ENCODE measurements at places on chromosomes 7 and 10.

DNA sequence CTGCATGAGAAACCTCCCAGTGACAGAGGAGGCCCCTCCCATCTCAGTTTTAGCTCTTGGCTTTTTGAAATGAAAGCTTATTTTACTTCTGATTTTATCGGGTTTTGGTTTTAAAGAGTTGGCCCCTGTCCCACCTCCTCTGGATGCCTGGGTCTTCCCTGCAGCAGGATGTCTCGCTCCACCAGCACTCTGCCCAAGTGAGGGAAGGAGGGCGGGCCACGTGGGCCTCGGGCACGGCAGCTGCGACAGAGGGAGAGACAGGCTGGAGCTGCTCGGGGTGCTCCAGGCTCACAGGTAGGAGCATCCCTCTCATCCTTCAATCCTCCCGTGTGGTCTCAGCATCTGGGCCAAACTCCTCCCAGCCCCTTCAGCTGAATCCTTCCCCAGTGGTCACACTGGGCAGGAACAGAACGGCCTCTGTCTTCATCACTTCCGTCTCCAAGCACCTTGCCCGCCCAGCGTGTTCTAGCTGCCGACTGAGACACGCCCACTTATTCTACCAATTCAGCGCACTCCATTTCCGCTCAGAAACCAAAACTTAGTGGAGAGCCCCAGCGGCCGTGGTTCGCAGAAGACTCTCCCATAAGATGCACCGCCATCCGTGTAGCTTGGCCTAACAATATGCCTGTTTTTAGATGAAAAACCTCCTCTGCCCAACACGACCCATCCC, 222.9 kb downstream of the GLRX3 start:
- DNase-seq = no peak

- no peak for DNase-seq
Observed at GRCh38 chr7:125561006-125561405, 631.4 kb upstream of the POT1 start.

- no peak for DNase-seq
Observed at GRCh38 chr10:3990307-3990706, 205.3 kb upstream of the KLF6 start.

DNA sequence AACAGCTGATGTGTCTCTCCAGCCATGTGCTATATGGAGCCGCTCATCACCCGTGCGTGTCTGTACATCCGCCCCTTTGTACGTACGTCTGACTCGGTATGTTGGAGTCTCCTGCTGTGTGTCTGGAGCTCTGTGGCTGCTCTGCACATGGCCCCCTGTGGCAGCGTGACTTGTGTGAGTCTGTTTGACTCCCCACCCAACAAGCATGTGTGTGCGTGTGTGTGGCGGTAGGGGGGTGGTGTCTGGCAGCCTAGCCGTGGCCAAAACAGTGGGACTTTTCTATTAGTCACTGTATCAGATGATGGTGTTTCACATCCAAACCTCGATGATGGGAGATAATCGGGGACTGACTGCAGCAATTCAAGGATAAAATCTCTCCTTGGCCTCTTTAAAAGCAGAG, 94.1 kb downstream of the COL13A1 start:
- DNase-seq = no peak

DNA sequence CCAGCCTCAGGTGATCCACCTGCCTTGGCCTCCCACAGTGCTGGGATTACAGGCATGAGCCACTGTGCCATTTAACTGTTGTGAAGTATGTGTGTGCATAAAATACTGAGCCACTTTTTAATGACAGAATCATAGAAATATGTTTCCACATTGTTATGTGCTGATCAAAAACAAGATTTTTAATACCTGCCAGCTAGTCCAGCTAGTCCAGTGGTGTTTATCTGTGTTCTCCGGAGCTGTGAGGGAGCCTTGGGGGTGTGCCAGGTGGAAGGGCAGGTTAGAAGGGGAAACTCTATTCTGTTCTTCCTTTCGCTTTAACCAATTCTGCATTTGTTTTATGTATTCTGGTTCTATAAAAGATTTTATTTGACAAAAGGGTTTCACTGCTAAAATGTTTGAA, 7.0 kb downstream of the FAM221A start:
- DNase-seq = no peak
